ENCODE measurements at places on chromosomes 16 and 17. TPM values are rescaled to one million over a fixed set of nuclear protein-coding genes. Genes with fewer than 3 reads are reported as not detected.

DNA sequence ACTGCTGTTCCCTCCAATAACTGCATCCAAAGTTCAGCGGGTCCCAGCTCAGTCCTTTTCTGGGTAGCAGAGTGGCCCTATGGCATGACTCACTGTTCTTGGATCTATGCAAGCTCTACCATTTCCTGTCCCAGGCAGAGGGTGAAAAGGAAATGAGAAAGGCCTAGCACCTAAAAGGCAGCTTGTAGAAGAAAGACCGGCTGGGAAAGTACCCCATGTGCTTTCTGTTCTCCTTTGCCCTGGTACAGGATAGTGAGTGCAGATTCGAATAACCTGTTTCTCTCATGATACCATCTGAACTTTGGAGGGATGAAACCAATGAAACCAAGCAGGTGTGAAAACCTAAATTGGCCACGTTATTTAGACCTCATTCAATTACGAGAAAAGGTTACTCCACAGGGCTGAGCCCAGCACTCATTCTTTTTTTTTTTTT lies 12.7 kb upstream of the HASPIN start:
- DNase-seq: no peak

GRCh38 chr17:72658675-72659074 lies 433.8 kb downstream of the SLC39A11 start:
- DNase-seq: no peak

Gene CHD9NB
- not detected for total RNA-seq

- DNase-seq: no peak
These were observed 33.4 kb downstream of the RBFOX1 start for GRCh38 chr16:7366041-7366440.

Gene HMOX2
- 99.8 TPM for total RNA-seq

- no peak for DNase-seq
These were observed 197.2 kb upstream of the CHMP6 start for GRCh38 chr17:80794281-80795089.

- DNase-seq: no peak
These were observed 7.6 kb downstream of the ADCY7 start for GRCh38 chr16:50273888-50274325.

- no peak for DNase-seq
These were observed 44.0 kb upstream of the IRF8 start for GRCh38 chr16:85854935-85855334.

Data from dorsolateral prefrontal cortex (tissue), 122 donors.